ENCODE measurements at places on chromosomes 13 and 19.

- DNase-seq: no peak
Measured at GRCh38 chr13:61136093-61136492, 279.6 kb downstream of the PCDH20 start.

DNA sequence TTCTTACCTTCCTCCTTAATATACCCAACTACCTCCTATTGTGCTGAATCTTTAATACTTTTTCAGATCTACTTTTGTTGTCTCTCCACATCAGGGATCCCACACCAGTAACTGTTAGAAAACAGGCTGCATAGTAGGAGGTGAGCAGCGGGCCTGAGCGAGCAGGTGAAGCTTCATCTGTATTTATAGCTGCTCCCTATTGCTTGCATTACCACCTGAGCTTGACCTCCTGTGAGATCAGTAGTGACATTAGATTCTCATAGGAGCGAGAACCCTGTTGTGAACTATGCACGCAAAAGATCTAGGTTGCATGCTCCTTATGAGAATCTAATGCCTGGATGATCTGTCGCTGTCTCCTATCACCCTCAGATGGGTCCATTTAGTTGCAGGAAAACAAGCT is 279.8 kb downstream of the DIAPH3 start:
- DNase-seq: no peak

GRCh38 chr13:28488376-28489005 is 6.4 kb downstream of the FLT1 start:
- no peak for DNase-seq

DNA sequence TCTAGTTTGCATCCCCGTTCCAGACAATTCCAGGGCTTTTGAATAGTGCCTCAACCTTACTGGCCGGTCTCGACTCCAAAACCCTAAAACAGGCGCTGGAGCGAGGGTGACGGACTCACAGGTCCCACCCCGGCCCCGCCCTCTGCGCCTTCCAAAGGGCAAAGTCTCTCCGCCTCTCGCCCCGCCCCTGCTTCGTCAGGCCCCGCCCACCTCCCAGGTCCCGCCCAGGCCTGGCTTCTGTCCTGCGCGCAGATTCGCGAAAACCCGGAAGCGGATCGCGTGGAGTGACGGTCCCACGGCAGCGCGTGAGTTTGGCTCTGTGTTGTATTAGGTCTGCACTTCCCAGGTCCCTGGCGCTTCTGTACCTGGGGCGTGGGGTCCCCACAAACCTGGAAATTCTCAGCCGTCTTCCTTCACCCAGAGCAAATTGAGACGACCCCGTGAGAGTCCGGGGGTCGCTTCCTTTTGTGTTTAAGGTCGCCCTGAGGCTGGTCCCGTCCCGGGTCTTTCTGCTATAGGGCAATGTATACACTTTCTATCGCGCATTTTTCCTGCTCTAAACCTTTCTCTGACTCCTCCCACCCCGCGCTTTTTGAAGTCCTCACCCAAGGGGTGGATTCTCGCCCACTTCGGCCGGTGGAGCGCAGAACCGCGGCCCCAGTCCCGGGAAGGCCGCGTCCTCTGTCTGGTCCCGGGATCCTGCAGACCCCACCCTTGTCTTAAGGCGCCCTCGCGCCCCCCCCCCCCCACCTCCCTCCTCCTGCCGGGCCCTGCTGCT is at the start of gene ZNF813:
ZNF813 (plus strand) TSS at position 249 of the 778 bp plus-strand sequence. CDS start 16,090 bp downstream, outside the sequence.
- peak; percentile 93 for DNase-seq

DNA sequence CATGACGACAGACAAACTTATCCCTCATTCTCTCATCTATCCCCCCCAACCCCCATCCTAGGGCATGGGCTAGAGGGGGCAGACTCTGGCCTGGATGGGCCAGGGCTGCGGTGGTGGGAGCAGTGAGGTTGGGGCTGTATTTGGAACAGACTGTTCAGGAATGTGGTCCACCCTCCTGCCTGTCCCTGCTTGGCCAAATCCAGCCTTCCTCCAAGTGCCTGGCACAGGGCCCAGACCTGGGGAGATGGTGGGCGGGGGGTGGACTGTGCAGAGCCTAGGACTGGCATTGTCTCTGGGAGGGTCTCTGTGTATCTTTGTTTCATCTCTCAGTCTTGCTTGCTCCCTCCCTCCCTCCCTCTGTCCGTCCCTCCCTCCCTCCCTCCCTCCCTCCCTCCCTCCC is 14.2 kb downstream of the EGLN2 start:
- DNase-seq: no peak

DNA sequence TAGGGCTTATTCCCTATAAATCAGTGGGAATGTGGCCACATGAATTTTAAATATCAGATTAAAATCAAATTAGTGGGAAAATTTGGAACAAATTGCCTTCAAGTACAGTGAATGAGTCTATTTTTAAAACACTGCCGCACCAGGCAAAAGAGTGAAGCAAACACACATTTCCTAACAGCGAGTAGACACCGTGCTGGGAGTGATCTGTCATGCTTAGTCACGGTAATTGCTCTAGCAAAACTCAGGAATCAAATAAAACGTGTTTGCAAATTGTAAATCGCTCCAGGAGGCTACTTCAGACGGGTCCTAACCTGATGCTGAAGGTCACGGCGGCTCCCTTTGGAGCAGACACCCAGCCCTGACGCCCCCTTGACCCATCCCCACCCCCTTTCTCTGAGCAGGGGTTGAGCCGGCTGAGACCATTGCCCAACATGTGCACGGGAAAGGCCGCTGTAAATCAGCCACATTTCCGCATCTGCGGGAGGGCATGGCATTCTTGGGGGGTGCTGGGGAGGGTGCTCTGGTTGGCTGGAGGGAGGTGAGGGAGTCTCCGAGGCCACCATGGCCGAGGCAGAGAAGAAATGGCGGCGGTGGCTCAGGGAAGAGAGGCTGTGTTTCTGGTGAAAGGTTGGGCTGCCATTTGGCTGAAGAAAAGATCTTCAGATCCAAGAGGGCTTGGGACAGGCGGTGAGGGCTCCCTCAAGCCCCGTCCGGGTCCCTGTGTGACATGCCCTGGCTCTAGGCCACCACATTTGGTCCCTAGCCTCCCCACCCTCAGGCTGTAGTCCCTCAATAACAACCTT is 8.9 kb downstream of the CEBPA start:
- DNase-seq: no peak

Data from activated T-helper 1 cell treated with Interleukin-2 at 50 U/mL for 16 hours (primary cell).